T1000 (cell line): ENCODE measurements at places on chromosomes 2 and 18.

DNA sequence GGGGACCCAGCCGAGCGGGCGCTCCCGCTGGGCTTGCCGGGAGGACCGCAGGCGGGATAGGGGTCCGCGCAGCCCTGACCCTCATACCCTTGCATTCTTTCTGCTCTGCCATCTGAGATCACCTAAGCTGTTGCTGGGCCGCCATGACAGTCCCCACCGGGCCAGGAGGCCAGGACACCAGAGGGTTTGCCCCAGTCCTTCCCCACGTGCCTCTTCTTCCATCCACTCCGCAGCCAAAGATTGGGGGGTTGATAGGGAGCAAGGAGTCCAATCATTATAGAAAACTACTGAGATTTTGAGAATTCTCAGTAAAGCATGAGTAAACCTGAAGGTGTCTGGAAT is 453 bp upstream of the GRB14 start:
- no peak for DNase-seq

GRCh38 chr2:86358957-86359356 is 21.5 kb upstream of the REEP1 start:
- DNase-seq = no peak

DNA sequence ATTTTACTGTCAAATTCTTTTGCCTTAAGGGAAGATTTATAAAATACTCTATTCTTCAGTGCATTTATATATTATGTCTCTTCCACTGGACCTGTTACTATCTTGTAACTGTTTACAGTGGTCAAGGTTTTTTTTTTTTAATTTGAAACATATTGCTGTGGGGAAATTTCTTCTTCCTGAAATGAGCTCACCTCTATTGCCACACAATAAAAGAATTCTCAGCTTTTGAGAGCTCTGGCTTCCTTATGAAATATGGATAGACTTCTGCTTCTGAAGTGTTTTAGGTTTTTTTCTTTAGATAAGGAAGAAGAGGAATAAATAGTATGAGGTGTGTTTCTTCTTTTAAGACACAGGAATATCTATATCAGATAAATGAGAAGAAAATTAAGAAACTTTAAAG is 7.7 kb downstream of the VRK2 start:
- DNase-seq = no peak

GRCh38 chr18:48123324-48123723 is 192.9 kb upstream of the SMAD2 start:
- DNase-seq = no peak

DNA sequence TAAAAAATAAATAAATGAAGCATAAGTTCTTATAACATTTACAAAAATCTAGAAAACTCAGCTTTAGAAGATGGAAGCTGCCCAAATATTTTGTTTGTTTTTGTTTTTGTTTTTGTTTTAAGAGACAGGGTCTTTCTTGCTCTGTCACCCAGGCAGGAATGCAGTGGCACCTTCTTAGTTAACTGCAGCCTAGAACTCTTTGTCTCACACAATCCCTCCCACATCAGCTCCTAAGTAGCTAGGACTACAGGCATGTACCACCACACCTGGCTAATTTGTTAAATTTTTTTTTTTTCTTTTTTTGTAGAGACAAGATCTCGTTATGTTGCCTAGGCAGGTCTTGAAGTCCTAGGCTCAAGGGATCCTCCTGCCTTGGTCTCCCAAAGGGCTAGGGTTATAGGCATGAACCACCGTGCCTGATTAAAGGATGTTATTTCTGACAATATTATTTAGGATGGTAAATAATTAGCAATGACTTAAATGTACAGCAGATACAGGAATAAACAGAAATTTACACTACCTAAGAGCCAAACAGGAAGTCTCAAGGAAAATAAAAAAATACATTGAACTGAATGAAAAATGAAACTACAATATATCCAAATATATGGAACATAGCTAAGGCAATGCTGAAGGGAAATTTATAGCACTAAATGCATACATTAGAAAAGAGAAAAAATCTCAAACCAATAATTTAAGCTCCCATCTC is 17.2 kb downstream of the SESTD1 start:
- DNase-seq = no peak

GRCh38 chr18:62357079-62357719 is 32.1 kb downstream of the TNFRSF11A start:
- DNase-seq = no peak

DNA sequence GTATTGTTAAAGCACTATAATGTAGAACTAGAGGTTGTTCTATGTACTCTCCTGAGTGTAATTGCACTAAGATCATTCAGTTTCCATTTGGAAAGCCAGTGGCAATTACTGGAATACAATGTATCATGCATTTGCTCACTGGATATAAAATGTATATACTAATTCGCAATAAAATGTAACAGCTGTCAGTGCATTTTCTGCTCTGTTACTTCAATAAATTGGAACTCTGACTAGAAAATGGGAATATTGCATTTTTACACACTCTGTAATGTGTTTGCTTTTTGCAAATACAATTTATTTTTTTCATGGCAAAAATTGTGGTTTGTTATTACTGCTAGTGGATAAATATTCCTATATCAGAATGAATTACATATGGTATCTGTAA is 893.8 kb upstream of the POU3F3 start:
- DNase-seq = no peak

GRCh38 chr2:50958504-50958903 is 73.4 kb downstream of the NRXN1 start:
- DNase-seq = no peak

DNA sequence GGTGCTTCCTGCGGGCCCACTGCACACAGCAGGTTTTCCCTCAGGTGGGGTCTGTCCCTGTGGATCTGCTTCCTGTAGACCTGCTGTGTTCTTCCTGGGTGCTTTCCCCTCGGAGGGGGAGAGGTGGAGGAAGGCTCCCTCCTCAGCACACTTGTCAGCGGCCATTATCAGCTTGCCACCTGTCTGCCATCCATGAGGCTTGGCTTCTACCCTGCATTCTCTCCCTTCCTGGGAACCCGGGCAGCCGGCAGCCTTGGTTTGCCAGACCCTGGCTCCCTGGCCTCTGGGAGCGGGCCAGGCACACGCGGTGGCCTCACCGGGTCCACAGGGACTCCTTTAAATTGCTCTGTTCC is 58.5 kb downstream of the INPP5D start:
- no peak for DNase-seq

DNA sequence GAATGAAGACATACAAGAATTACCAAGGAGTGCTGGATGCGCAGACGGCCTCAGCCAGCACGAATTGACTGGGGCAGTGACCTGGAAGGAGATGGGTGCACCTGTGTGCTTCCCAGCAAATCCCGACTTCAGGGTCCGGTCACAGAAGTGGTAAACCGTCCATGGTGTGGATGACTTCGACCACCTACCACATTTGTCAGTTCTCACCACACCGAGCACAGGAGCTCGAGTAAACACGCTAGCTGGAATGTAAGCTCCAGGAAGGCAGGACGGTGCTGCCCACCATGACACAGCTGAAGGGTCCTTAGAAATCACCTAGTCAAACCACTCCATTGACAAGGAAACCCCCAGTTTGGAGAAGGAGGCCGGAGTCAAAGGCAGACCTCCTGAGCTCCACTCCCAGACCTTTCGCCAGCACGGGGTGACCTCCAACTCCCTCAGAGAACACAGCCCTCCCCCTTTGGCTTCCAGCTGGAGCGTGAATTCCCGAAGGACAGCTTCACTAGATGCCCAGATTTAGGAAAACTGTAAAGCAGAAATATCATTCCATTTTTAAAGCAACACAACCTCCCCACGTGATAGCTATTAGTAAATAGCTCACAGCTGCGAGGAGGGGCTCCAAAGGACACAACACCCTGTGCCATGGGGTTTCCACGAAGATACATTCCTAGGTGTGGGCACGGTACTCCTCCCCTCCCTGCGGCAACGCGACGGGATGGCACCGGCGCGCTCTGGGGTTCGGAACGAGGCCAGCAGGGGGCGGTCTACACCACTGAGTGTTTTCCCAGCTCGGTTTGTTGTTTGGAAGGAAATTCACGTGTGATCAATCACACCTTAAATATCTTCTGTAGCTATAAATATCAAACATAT is 34.1 kb upstream of the GNAL start:
- no peak for DNase-seq

- no peak for DNase-seq
Observed at GRCh38 chr18:58861353-58861752, 3.3 kb upstream of the ZNF532 start.

DNA sequence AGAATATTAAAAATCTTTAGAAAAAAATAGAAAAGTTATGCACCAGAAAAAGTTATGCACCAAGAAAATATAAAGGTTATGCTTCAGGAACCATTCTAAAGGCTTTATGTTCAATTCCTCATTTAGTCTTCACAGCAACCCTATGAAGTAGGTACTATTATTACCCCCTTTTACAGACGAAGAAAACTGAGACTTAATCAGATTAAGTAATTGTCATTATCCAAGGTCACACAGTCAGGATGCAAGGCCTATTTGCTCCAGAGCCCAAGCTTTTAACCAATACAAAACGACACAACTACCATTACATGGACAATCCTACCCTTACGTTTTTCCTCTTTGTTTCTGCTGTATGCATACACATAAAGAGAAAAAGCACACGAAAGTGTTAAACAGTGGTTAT is 5.0 kb downstream of the INO80D start:
- DNase-seq = no peak

DNA sequence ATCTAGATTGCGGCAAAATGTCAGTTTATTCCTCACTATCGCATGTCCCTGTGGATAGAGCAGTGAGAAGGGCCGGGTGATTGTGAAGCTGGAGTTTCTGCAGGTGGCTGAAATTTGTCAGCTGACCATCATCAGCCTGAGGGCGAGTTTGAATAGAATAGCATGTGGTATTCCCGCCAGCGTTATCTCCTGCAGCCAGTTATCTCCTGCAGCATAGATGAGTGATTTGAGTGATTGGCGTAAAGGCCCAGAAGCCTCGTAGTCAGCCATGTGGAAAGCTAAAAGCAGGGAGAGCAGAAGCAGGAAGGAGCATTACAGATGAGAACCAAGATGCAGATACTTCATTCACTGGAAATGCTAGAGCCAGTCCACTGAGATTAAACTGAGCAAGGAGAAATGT is 65.5 kb downstream of the CABLES1 start:
- DNase-seq = no peak

GRCh38 chr18:62827397-62827796 is 112.1 kb downstream of the PHLPP1 start:
- DNase-seq = no peak

- DNase-seq = peak; percentile 37
Observed at GRCh38 chr2:72112401-72112800, 35.3 kb downstream of the CYP26B1 start.

DNA sequence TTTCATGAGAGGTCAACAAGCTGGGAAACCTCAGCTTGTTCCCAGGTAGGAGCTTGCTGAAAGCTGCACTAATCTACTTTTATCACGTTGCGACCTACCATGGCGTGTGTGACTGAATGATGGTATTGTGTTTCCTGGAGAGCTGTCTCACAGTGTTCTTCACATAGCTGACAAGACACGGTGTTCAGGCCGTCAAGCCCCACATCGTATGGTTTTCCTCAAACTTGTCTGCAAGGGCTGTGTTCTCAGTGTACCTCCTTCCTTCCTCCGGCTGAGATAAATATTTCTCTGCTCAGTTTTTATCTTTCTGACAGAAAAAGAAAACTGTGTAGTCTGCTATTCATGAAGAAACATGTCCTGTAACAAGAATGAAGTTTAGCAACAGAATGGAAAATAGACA is 244.8 kb downstream of the DCDC2C start:
- DNase-seq = no peak

DNA sequence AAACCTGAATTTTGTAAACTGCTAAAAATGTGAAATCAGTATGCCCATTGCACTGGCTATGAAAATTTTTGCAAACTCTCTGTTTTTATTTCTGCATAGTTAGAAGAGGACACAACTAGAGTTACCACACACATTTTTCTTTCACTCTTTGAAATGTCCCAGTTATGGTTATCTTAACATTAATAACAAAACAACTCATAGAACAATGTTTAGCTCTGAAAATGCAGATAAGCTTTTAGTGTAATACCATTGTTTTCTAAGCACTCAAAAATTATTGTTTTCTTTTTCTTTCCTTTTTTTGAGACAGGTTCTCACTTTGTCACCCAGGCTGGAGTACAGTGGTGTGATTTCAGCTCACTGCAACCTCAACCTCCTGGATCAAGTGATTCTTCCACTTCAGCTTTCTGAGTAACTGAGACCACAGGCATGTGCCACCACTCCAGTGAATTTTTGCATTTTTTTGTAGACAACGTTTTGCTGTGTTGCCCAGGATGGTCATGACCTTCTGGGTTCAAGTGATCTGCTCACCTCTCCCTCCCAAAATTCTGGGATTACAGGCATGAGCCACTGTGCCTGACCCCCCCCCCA is 1204.5 kb upstream of the ZEB2 start:
- no peak for DNase-seq

DNA sequence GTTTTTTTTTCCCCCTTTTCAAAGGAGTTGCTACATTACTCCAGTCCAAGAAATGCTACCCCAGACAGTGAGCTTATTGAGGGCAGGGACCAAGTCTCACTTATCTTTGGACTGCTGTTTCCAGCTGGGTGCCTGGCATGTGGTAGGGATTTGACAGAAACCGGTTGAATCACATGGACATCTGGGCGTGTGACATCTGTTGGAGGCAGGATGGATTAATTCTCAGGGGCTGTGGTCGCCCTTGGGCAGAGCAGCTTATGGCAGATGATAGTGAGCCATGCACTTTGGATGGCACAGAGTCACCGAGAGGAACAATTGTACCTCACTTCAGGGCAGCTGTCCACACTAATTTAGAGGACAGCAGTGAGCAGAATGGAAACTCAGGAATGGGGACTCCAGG is 254.6 kb upstream of the ID2 start:
- no peak for DNase-seq

GRCh38 chr2:223099561-223099960 is 47.6 kb downstream of the KCNE4 start:
- no peak for DNase-seq

DNA sequence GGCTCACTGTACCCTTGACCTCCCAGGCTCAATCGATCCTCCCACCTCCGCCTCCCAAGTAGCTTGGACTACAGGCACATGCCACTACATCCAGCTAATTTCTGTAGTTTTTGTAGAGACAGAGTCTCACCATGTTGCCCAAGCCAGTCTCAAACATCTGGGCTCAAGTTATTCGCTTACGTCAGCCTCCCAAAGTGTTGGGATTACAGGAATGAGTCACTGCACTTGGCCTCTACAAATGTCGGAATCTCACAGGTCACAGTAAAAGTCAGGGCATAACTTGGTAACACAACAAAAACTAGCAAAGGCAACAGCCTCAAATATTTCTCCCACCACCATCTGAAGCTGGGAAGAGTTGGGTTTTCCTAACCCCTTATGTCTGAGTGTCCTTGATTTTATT is 25.3 kb downstream of the SCG2 start:
- DNase-seq = no peak

DNA sequence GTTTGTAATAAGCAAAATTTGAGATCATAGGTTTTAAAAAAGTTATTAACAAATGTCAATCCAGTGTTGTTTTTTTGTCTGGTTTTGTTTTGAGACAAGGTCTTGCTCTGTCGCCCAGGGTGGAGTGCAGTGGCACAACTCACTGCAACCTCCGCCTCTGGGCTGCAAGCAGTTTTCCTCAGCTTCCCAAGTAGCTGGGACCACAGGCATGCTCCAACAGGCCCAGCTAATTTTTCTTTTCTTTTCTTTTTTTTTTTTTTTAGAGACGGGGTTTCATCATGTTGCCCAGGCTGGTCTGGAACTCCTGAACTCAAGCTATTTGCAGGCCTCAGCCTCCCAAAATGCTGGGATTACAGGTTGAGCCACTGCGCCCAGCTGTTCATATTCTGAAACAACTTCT is 31.3 kb downstream of the GALNT3 start:
- no peak for DNase-seq
